ENCODE measurements at places on chromosomes 1 and 21.

DNA sequence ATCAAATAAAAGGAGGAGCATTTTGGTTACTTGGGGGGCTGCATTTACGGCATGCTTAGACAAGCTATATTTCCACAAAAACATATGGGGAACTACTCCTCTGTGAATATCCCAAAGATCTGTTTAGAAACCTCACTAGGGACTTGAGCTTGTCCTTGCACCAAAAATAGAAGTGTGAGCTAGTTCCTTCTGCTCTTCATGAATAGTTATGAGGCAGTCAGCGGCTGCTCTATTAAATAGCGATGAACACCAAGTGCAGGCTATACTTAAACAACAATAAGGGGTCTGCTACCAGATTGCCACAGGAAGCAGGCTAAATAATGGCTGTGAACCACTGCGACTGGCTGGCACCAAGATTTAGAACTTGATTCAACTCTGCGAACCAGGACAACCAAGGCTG, 190.1 kb downstream of the PCP4 start:
- H3K27me3 ChIP-seq, result no peaks in the 10 kb centered on the region
- no peaks in the 10 kb centered on the region for H3K36me3 ChIP-seq
- H3K4me1 ChIP-seq, result no peaks in the 10 kb centered on the region
- H3K4me3 ChIP-seq, result no peak overlapping the region
- DNase-seq, result no peak
- H3K27ac ChIP-seq, result no peak overlapping the region

DNA sequence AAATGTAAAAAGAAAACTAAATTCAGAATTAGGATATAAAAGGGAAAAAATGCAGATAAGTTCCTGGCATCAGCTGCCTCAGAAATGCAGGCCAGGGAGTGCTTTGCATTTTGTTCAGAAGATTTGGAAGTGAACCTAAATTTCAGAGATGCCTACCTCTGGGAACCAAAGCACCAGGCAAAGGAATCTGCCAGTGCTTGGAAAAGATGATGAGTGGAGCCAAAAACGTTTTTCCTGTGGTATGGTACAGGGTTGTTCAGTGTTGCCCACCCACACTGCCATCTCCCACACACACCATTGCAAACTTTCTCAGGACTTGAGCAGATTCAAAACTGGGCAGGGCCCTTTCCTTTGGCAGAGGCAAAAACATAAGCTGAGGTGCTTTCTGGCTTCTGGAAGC, 349.5 kb downstream of the TGFB2 start:
- no peaks in the 10 kb centered on the region for H3K27me3 ChIP-seq
- H3K27ac ChIP-seq, result no peak overlapping the region
- H3K4me1 ChIP-seq, result no peaks in the 10 kb centered on the region
- no peaks in the 10 kb centered on the region for H3K36me3 ChIP-seq
- no peak for DNase-seq
- H3K4me3 ChIP-seq, result no peak overlapping the region

GRCh38 chr1:171421413-171422020, 63.8 kb upstream of the PRRC2C start:
- no peaks in the 10 kb centered on the region for H3K4me1 ChIP-seq
- no peaks in the 10 kb centered on the region for H3K27me3 ChIP-seq
- DNase-seq, result no peak
- no peak overlapping the region for H3K4me3 ChIP-seq
- no peaks in the 10 kb centered on the region for H3K36me3 ChIP-seq

GRCh38 chr1:74534241-74534640, 21.8 kb upstream of the LRRC53 start:
- H3K36me3 ChIP-seq, result no peaks in the 10 kb centered on the region
- H3K27me3 ChIP-seq, result no peaks in the 10 kb centered on the region
- no peaks in the 10 kb centered on the region for H3K4me1 ChIP-seq
- no peak overlapping the region for H3K27ac ChIP-seq
- no peak overlapping the region for H3K4me3 ChIP-seq

GRCh38 chr1:98344731-98345130, 316.8 kb upstream of the SNX7 start:
- H3K36me3 ChIP-seq, result no peaks in the 10 kb centered on the region
- no peaks in the 10 kb centered on the region for H3K4me1 ChIP-seq
- H3K27me3 ChIP-seq, result no peaks in the 10 kb centered on the region
- no peak overlapping the region for H3K4me3 ChIP-seq

DNA sequence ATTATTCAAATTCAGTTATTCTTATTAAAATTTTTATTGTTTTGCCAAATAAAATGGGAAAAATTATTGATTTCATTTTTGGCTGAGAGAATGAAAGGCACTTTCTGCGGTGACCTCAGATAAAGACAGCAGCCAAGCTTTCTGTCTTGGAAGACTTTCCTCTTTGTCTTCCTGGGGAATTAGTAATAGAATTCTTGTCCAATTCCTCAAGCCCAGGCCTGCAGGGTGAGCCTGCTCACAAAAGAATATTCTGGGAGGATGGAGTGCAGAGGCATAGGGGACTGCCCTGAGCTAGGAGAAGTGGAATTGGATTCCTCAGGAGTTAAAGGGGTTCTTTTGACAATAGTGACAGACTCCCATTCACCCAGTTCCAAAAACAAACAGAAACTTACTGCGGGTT, 614.5 kb upstream of the ADGRL2 start:
- H3K27me3 ChIP-seq, result no peaks in the 10 kb centered on the region
- H3K4me1 ChIP-seq, result no peaks in the 10 kb centered on the region
- H3K36me3 ChIP-seq, result no peaks in the 10 kb centered on the region

DNA sequence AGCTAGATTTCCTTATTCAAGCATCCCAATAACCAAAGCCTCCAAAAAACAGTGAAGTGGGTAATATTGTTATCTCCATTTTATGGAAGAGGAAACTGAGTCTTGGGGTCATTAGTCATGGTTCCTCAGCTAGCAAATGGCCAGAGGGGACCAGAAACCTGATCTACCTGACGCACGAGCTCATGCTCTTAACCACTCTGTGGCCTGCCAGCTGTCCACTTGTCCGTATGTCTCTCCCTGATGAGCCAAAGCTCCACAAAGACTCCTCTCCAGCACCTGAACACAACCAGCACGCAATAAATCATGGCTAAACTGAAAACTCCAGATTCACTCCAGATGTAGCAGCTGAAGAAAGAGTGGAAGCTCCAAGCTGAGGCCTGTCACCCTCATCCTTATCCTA, 5.8 kb downstream of the CAPN8 start:
- H3K36me3 ChIP-seq, result no peaks in the 10 kb centered on the region
- no peaks in the 10 kb centered on the region for H3K27me3 ChIP-seq
- no peak overlapping the region for H3K4me3 ChIP-seq
- DNase-seq, result no peak
- H3K27ac ChIP-seq, result no peak overlapping the region

DNA sequence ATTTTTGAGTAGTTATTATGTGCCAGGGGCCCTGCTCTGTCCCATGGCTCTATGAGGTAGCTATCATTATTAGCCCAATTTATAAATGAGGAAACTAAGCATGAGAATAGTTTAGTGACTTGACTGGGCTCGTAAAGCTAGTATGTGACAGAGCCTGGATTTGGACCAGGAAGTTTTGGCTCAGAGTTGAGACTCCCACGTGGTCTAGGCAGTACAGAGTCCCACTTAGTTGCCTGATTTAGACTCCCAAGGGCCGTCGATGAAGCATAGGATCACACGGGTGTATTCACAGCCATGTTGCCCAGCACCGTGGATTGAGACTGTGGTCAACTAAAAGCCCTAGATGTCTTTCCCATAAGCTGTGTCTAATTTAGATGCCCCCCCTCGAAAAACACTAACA, 81.7 kb downstream of the DDX20 start:
- H3K27ac ChIP-seq, result no peak overlapping the region
- H3K36me3 ChIP-seq, result no peaks in the 10 kb centered on the region
- no peaks in the 10 kb centered on the region for H3K27me3 ChIP-seq
- no peak overlapping the region for H3K4me3 ChIP-seq

DNA sequence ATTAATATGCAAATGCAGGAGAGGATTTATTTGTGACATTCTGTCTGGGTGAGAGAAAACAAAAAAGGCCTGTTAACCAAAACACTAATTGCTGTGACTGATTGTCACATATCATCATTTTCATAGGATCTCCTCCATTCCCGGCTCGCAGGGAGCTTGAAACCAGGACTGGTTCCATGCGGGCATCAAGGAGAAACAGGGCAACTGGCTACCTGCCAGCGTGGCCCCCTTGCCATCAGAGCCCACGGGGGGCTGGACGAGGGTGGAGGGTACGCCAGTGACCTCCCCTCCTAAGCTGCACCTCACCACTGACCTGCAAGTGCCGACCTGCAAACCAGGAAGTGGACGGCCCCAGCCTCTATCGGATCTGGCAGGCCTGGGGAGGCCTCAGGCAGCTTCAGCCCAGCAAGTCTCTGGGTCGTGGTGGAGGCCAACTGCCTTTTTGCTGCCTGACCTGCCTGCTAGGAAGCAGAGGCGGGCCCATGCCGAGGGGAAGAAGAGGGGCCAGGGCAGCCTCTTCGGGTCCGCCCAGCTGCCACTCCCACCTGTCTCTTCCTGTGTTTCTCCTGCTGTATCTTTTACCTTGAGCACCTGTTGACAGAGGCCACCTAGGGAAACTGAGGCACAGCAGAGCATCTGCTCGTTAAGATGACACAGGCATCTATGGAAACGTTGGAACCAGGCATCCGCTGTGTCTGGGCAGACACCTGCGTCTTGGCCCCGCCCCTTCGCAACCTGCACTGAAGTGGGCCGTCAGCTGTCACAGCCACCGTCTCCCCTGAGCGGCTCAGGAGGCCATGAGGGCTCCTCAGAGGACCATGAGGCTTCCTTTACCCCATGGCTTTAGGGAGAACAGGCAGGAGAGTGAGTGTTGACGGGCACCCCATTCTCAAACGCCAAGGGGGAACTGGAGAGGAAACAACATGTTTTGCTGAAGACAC, 74.8 kb downstream of the CASZ1 start:
- peaks cover 79% of the 10 kb centered on the region for H3K4me1 ChIP-seq
- no peak for DNase-seq
- peak overlapping the region; percentile 9 for H3K27ac ChIP-seq
- H3K4me3 ChIP-seq, result no peak overlapping the region
- H3K36me3 ChIP-seq, result no peaks in the 10 kb centered on the region

DNA sequence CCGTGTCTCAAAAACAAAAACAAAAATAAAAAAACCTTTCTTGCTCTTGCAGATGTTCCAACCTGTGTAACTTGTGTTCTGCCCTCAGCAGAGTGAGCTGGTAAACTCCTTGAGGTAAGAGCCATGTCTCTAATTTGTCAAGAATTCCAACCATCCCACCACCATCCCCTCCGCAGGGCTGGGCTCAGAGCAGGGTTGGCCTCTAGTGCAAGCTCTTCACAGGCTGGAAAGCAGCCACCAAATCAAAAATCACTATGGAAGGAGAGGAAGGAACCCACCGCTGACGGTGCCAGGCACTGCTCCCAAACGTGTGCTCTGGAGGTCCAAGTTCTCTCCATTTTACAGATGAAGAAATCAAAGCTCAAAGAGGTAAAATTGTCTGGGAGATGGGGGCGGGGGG, 9.4 kb downstream of the PLEKHA6 start:
- no peaks in the 10 kb centered on the region for H3K27me3 ChIP-seq
- DNase-seq, result no peak
- H3K27ac ChIP-seq, result no peak overlapping the region
- H3K36me3 ChIP-seq, result no peaks in the 10 kb centered on the region

GRCh38 chr1:78743626-78744025, 94.0 kb downstream of the IFI44 start:
- H3K4me3 ChIP-seq, result no peak overlapping the region
- no peaks in the 10 kb centered on the region for H3K4me1 ChIP-seq
- no peaks in the 10 kb centered on the region for H3K27me3 ChIP-seq
- H3K36me3 ChIP-seq, result no peaks in the 10 kb centered on the region
- no peak for DNase-seq

- no peaks in the 10 kb centered on the region for H3K27me3 ChIP-seq
- H3K4me1 ChIP-seq, result peaks cover 4% of the 10 kb centered on the region
- H3K27ac ChIP-seq, result no peak overlapping the region
- H3K4me3 ChIP-seq, result no peak overlapping the region
- H3K36me3 ChIP-seq, result no peaks in the 10 kb centered on the region
- no peak for DNase-seq
These were observed 120.7 kb downstream of the RPS6KC1 start for GRCh38 chr1:213171711-213172110.

DNA sequence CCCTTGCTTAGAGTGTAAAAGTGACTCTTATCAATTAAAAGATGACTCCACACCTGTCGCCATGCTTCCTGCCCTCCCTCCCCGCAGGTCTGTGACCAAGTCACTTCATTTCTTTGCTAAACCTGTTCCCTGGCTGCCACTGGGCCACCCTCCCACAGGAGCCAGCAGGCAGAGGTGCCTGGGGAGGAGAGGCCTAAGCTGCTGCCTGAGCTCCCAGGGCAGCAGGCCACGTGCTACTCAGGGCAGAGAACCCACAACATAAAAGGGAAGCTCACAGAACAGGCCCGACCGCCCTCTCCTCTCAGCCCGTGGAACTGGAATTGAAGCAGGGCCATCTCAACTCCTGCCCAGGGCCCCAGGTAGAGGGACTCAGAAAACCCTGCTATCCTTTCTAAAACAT, 4.9 kb downstream of the C1orf198 start:
- H3K4me3 ChIP-seq, result no peak overlapping the region
- no peaks in the 10 kb centered on the region for H3K27me3 ChIP-seq
- H3K27ac ChIP-seq, result peak overlapping the region; percentile 60
- H3K36me3 ChIP-seq, result no peaks in the 10 kb centered on the region

- H3K4me1 ChIP-seq, result peaks cover 20% of the 10 kb centered on the region
- no peaks in the 10 kb centered on the region for H3K27me3 ChIP-seq
- no peaks in the 10 kb centered on the region for H3K36me3 ChIP-seq
These were observed 1.3 kb downstream of the TGFBR3 start for GRCh38 chr1:91884459-91885212.

DNA sequence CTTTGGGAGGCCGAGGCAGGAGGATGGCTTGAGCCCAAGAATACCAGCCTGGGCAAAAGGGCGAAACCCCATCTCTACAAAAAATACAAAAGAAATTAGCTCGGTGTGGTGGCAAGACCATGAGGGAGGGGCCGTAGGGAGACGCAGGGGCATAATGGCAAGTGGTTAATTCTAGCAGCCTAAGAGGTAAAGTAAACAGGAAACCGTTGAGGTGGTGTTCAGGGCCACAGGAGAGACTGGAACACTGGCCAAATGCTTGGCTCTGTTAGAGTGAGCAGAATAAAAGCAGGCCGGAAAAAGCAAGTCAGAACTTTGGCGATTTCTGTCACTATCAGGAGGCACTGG, 89.2 kb downstream of the RIPK4 start:
- no peak for DNase-seq
- H3K4me3 ChIP-seq, result no peak overlapping the region
- H3K36me3 ChIP-seq, result no peaks in the 10 kb centered on the region
- no peak overlapping the region for H3K27ac ChIP-seq

DNA sequence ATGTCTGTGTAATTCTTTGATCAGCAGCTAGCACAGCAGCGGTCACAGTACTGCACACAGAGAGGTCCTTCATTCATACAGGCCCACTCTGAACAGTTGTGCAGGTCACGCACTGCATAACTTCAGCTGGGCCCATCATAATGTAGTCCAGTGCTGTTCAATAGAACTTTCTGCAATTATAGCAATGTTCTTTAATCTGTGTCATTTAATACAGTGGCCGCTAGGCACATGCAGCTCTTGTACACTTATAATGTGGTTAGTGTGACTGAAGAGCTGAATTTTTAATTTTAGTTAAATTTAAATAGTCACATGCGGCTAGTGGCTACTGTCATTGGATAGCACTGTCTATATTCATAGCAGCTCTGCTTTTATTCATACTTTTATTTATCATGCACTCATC, 48.7 kb upstream of the NFASC start:
- no peak overlapping the region for H3K4me3 ChIP-seq
- peaks cover 4% of the 10 kb centered on the region for H3K4me1 ChIP-seq
- no peak for DNase-seq
- no peaks in the 10 kb centered on the region for H3K27me3 ChIP-seq

All from psoas muscle (tissue), 8 donors.